A549 treated with Mapracorat at 1 μM for 4 hours (cell line): ENCODE measurements at places on chromosomes 7 and 10. TPM values are rescaled to one million over a fixed set of nuclear protein-coding genes. Genes with fewer than 3 reads are reported as not detected.

The PPP1R17 gene
- total RNA-seq = not detected in 5 replicates

The FOXP2 gene
- not detected in 5 replicates for total RNA-seq

The MYL10 gene
- total RNA-seq = not detected in 5 replicates

The NAT16 gene
- total RNA-seq = 0.15 to 0.20 TPM (median 0.15 TPM) in 5 replicates

The FAM221A gene
- total RNA-seq = 0.20 to 0.71 TPM (median 0.46 TPM) in 5 replicates

The SCIN gene
- total RNA-seq = 0.26 to 0.53 TPM (median 0.32 TPM) in 5 replicates

The TEX47 gene
- total RNA-seq = not detected in 5 replicates

The TBXAS1 gene
- total RNA-seq = 12.5 to 15.0 TPM (median 14.7 TPM) in 5 replicates

The HOXA9 gene
- 0.41 to 1.4 TPM (median 0.73 TPM) in 5 replicates for total RNA-seq

The HOGA1 gene
- total RNA-seq = 1.6 to 2.6 TPM (median 1.8 TPM) in 5 replicates

The CCDC126 gene
- total RNA-seq = 2.8 to 3.6 TPM (median 3.1 TPM) in 5 replicates

The HABP2 gene
- total RNA-seq = 0.04 to 0.13 TPM (median 0.09 TPM) in 4 of 5 replicates, not detected in the other

The RBM20 gene
- 2.3 to 3.2 TPM (median 3.0 TPM) in 5 replicates for total RNA-seq

The GBX1 gene
- 0.20 TPM in 1 of 5 replicates, not detected in the others for total RNA-seq

The SDK1 gene
- total RNA-seq = 0.38 to 0.76 TPM (median 0.40 TPM) in 5 replicates

The ZNF107 gene
- total RNA-seq = 2.3 to 3.0 TPM (median 2.4 TPM) in 5 replicates

The MPP7 gene
- 0.06 to 0.29 TPM (median 0.23 TPM) in 5 replicates for total RNA-seq

The SPDYE2 gene
- not detected in 5 replicates for total RNA-seq

The TNPO3 gene
- total RNA-seq = 39.8 to 43.3 TPM (median 40.9 TPM) in 5 replicates

The ACSM6 gene
- total RNA-seq = not detected in 5 replicates

The FZD8 gene
- 3.4 to 5.4 TPM (median 5.3 TPM) in 5 replicates for total RNA-seq

The NME8 gene
- not detected in 5 replicates for total RNA-seq

The TSPAN12 gene
- 0.46 to 0.59 TPM (median 0.49 TPM) in 5 replicates for total RNA-seq

The FEZF1 gene
- not detected in 5 replicates for total RNA-seq

The HECW1 gene
- total RNA-seq = 11.6 to 17.2 TPM (median 15.1 TPM) in 5 replicates

The IFIT3 gene
- 4.1 to 5.5 TPM (median 5.0 TPM) in 5 replicates for total RNA-seq

The PTN gene
- not detected in 5 replicates for total RNA-seq

The CXCL12 gene
- 0.07 to 0.66 TPM (median 0.23 TPM) in 5 replicates for total RNA-seq

The ZNF239 gene
- 1.7 to 2.5 TPM (median 1.9 TPM) in 5 replicates for total RNA-seq

The TYSND1 gene
- total RNA-seq = 10.2 to 18.4 TPM (median 17.7 TPM) in 5 replicates

The WNT2 gene
- not detected in 5 replicates for total RNA-seq

The TRIM74 gene
- 0.21 to 0.90 TPM (median 0.65 TPM) in 5 replicates for total RNA-seq

The RAMP3 gene
- not detected in 5 replicates for total RNA-seq

The FBH1 gene
- total RNA-seq = 37.1 to 40.9 TPM (median 40.3 TPM) in 5 replicates

The UPK3B gene
- total RNA-seq = 10.7 to 19.4 TPM (median 17.7 TPM) in 5 replicates

The STEAP1B gene
- 0.13 to 0.30 TPM (median 0.22 TPM) in 4 of 5 replicates, not detected in the other for total RNA-seq

The DENND2A gene
- 0.41 to 1.0 TPM (median 0.55 TPM) in 5 replicates for total RNA-seq

The SPDYE5 gene
- not detected in 5 replicates for total RNA-seq

The PRKAR2B gene
- total RNA-seq = 2.6 to 3.2 TPM (median 3.0 TPM) in 5 replicates

The LRRN3 gene
- total RNA-seq = 0.04 to 0.05 TPM in 2 of 5 replicates, not detected in the others

The MYPN gene
- 2.2 to 3.0 TPM (median 2.3 TPM) in 5 replicates for total RNA-seq

The OPALIN gene
- not detected in 5 replicates for total RNA-seq

The TDRD1 gene
- not detected in 5 replicates for total RNA-seq

The LDB3 gene
- total RNA-seq = 0.05 to 0.16 TPM (median 0.13 TPM) in 5 replicates

The FFAR4 gene
- 0.07 to 0.29 TPM (median 0.15 TPM) in 5 replicates for total RNA-seq

The CLCN1 gene
- total RNA-seq = 0.05 to 0.37 TPM in 2 of 5 replicates, not detected in the others

The KIN gene
- 11.4 to 14.1 TPM (median 13.8 TPM) in 5 replicates for total RNA-seq

The PDE1C gene
- 2.9 to 4.2 TPM (median 3.6 TPM) in 5 replicates for total RNA-seq
